ENCODE measurements at places on chromosomes 6 and 20. TPM values are rescaled to one million over a fixed set of nuclear protein-coding genes. Genes with fewer than 3 reads are reported as not detected.

CDSN gene
- total RNA-seq = 0.05 TPM

MUC22 gene
- total RNA-seq = not detected

DLK2 gene
- 7.0 TPM for total RNA-seq

OR2H1 gene
- not detected for total RNA-seq

CCN6 gene
- total RNA-seq = not detected

FAM209B gene
- 0.22 TPM for total RNA-seq

PFDN4 gene
- total RNA-seq = 42.7 TPM

ID1 gene
- 444 TPM for total RNA-seq

ADTRP gene
- total RNA-seq = 0.19 TPM

CLIC5 gene
- total RNA-seq = not detected

MYL9 gene
- total RNA-seq = 17.5 TPM

FKBP5 gene
- total RNA-seq = 117 TPM

TAB2 gene
- 26.2 TPM for total RNA-seq

TNFRSF6B gene
- 0.93 TPM for total RNA-seq

ADISSP gene
- 159 TPM for total RNA-seq

PSORS1C2 gene
- total RNA-seq = not detected

LY6G6D gene
- not detected for total RNA-seq

PKIB gene
- 0.53 TPM for total RNA-seq
